ENCODE measurements at places on chromosomes 7 and 10. TPM values are rescaled to one million over a fixed set of nuclear protein-coding genes. Genes with fewer than 3 reads are reported as not detected.

DNA sequence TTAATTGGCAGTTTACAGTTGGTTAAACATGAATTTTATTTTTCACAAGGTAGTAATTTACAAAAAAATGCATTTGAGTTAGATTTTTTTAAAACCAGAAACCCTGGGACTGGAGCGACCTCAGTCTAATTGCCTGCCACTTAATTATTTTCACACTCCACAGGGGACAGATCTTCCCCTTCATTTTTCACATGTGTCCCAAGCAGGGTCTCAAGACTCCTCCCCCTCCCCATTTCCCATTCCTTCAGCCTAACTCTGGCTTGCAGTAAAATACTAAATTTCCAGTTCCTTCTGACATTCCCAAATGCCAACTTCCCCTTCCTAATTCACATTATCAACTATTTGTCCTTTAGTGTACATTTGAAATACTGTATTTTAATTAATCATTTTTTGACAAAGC, 948 bp downstream of the ZNF138 start:
- no peaks in the 10 kb centered on the region for H3K36me3 ChIP-seq
- no peaks in the 10 kb centered on the region for H3K4me1 ChIP-seq
- DNase-seq, result no peak
- no peaks in the 10 kb centered on the region for H3K27me3 ChIP-seq
- H3K27ac ChIP-seq, result no peak overlapping the region

GRCh38 chr10:63977329-63977923, 456.2 kb downstream of the REEP3 start:
- H3K27me3 ChIP-seq, result no peaks in the 10 kb centered on the region
- H3K4me1 ChIP-seq, result no peaks in the 10 kb centered on the region
- H3K36me3 ChIP-seq, result no peaks in the 10 kb centered on the region
- no peak overlapping the region for H3K27ac ChIP-seq

DNA sequence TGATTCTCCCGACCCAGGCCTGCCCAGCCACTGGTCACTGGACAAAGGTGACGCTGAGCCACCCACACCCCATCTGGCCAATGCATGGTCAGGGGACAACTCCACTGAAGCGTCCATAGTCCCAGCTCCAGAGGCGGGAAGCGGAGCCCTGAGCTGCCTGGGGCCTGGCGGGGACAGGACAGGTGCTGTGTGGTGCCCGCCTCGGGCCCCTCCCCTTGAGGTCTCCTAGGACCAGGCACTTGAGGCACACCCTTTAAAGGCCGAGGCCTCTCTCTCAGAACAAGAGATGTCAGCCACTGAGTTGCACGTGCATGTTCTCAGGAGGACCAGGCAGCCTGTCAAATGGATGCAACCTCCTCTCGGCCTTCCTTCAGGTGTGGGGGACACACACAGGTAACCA, 52.5 kb upstream of the PPP2R2D start:
- H3K36me3 ChIP-seq, result no peaks in the 10 kb centered on the region
- no peak overlapping the region for H3K4me3 ChIP-seq
- peak; percentile 35 for DNase-seq
- H3K4me1 ChIP-seq, result no peaks in the 10 kb centered on the region

- no peak for DNase-seq
- no peak overlapping the region for H3K4me3 ChIP-seq
- H3K27me3 ChIP-seq, result no peaks in the 10 kb centered on the region
- no peak overlapping the region for H3K27ac ChIP-seq
- H3K36me3 ChIP-seq, result no peaks in the 10 kb centered on the region
Measured at GRCh38 chr10:46323176-46323575, 36.4 kb downstream of the ANTXRL start.

LRRN3 gene
- 0.62 TPM for total RNA-seq

STEAP2 gene
- 36.2 TPM for total RNA-seq

Data from aorta (tissue), 5 donors.